ENCODE measurements at places on chromosomes 4 and X.
A peak's percentile ranks its signal among the peaks of the same experiment; 100 is the strongest.

- no peak for DNase-seq
Measured at GRCh38 chrX:122004127-122004526, 956.7 kb downstream of the GLUD2 start.

DNA sequence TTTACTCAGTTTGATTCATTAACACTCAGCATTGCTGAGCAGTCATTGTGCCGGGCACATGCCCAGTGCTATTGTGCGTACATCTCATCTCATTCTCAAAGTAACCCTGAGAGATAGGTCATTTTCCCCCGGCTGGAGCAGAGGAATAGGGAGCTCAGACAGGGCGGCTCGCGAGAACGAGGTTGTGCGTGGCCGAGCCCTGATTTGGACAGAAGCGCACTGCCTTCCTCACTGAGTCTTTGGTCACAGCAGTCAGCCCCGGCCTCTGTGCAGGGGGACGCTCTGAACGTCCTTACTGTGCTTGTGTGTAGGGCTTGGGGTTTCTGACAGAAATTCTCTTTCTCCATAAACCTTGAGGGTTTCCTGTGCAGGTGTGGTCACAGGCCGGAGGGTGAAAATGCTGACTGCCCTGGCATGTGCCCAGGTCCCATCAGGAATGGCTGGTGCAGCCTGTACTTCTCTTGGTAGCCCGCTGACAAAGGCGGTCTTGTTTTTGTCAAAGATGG is 39.5 kb downstream of the NOP14 start:
- DNase-seq = no peak

GRCh38 chr4:168847771-168848502 is 162.1 kb downstream of the CBR4 start:
- no peak for DNase-seq

DNA sequence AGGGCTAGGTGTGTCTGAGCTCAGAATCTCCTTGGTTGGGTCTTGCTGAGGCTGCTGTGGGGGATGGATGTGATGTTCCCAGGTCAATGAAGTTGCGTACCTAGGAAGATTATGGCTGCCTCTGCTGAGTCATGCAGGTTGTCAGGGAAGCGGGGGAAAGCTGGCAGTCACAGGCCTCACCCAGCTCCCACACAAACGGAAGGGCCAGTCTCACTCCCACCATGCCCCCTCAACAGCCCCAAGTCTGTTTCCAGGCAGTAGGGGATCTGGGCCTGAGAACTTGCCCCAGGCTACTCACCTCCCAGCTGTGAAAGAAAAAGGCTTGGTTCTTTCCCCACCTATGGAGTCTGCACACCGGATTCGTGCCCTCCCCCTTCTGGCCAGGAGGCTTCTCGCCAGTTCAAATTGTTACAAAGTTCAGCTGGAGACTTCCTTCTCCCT is 72.9 kb downstream of the WDR44 start:
- no peak for DNase-seq

- DNase-seq = no peak
Measured at GRCh38 chrX:70505451-70505841, 60.8 kb downstream of the DLG3 start.

DNA sequence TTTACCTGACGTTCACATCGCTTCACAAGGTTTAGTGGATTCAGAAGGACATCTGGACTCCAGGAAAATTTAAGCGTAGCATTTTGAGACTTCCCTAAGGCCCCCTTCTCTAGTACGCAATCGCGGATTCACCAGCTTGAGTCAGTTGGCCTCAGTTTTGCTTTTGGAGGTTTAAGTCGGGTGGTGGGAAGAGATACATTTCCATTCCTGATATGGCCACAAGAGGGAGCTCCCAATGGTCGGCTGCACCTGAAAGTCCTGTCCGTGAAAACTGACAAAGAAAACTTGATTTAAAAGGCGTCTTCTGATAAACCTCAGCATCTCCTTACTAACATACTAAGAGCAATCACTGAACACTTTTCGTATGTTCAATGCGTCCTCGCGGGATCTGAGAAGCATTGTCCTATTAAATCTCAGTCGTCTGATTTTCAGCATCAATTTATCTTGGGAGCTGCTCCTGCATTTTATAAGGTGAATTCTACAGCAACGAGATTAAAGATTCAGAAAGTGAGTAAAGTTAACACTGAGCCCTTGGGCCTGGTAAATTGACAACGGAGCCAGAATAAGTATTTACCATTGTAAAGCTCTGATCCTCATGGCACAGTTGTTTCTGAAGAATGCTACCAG is 50.6 kb downstream of the LGI2 start:
- DNase-seq = peak; percentile 17

- no peak for DNase-seq
Measured at GRCh38 chr4:27149541-27150212, 289.0 kb downstream of the STIM2 start.

GRCh38 chrX:28979877-28980276 is 392.6 kb downstream of the IL1RAPL1 start:
- DNase-seq = no peak

GRCh38 chr4:76990288-76991080 is 40.9 kb downstream of the SEPTIN11 start:
- DNase-seq = no peak

DNA sequence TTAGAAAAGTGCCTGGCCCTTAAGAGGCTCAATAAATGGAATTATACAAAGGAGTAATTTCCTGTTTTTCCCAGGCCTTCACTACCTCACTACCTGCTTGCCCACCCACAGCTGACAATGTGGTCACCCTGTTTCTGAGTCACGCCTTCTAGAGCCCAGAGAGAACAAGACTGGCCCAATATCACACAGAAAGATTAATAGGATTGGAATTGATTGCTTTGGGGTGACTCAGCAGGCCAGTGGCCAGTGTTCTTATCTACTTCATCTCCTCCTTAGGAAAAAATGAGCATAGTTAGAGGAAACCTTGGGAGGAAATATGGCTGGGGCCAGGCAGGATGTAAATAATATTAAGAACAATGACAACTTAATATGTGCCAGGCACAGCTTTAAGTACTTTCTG is 4.5 kb upstream of the FGF16 start:
- DNase-seq = no peak

GRCh38 chr4:147194114-147194513 is 248.4 kb upstream of the TTC29 start:
- no peak for DNase-seq

- DNase-seq = no peak
Measured at GRCh38 chr4:56513517-56513916, 7.9 kb downstream of the ARL9 start.

- DNase-seq = no peak
Measured at GRCh38 chrX:41796046-41796445, 72.1 kb downstream of the GPR82 start.

DNA sequence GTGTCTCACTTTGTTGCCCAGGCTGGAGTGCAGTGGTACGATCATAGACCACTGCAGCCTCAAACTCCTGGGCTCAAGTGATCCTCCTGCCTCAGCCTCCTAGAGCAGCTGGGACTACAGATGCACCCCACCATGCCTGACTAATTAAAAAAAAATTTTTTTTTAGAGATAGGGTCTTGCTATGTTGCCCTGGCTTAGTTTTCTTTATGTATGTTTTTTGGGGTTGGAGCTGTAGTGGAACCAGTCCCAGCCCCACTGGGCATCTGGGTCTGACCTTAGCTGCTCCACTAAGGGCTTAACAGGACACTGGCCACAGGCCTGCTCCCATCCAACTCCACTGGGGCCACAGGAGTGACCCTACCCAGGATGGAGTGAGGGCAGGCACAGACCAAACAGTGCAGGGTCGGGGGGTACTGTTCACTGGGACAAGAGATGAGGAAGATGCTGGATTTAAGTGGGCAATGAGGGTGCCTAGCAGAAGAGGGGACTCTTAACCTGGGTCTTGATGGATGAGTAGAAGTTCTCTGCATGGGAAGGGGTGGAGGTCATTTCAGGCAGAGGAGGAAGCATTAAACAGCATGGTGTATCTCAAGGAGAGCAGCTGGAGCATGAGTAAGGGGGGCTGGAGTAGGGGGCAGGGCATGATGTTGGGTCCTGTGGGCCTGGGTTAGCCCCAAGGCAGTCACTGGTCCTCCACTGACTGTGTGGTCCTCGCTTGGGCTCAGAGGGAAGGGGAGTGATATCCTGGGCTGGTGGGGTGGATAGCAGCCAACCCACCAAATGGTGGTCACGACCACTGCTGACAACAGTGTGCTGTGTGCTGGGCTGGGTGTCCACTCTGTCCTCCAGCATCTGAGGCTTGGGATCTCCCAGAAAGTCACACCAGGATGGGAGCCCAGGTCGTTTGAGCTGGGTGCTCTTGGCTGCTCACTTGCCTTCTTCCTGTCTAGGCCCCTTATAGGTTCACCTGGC is 24.1 kb upstream of the ADD1 start:
- no peak for DNase-seq

DNA sequence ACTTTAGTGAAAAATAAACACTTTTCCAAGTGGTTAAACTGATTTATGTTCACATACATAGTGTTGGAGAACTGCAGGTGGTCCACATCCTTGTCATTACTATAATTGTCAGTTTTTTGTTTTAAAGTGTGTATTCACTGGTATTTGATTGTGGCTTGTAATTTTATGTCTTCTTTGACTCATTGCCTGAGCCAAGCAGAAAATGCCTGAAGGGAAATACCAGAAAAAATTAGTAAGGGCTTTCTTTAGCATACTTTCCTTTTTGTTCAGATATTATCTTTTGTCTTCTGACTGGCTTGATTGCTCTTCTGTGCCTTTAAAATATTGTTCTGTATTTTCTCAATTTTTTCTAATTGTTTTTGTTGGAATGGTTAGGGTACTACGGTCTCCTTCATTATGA is 981.3 kb downstream of the C4orf33 start:
- no peak for DNase-seq

DNA sequence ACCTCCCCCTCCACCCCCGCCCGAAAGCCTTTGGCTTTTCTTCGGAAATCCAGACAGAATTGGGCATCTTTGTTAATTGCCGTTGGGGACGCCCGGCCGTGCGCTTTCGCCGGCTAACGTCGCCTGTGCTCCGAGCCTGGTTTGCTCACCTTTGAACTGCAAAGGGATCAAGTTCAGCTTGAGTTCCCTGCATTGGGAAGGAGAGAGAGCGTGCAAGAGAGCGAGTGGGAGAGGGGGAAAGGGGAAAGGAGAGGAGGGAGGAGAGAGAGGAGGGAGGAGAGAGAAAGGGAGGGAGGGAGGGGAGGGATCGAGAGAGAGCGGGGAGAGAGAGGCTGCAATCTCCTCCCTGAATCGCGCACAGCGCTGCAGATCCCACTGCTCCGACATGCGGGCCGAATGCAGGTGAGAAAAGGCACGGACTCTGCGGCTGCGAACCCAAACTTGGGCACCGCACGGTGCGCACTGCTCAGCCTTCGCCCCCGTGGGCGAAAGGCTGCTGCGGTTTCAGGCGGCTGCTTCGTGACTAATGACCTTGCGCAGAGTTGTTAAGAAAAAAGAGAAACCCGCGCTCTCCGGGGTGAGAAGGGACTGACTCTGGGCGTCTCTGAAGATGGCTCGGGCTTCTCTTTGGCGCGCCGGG is at the start of gene PCDH7:
TSS of gene PCDH7 (plus strand) at position 349 of the 640 bp plus-strand sequence. CDS start 1,054 bp downstream, outside the sequence.
- no peak for DNase-seq

DNA sequence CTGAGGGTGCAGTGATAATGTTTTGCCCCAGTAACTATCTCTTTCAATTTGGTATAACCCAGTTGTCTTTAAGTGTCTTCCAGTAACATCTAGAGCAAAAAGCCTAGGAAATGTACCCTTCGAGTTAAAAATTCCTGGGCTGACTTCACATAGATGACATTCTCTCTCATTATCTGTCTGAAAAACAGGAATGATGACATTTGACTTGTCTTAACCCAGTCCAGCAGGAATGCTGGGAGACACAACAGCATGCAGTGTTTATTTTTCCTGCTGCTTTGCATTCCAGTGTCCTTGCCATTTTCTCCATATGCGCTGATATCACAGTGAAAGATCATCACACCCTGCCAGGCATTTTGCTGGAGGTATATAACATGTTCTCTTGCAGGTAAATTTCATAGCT is 130.0 kb downstream of the SOWAHB start:
- DNase-seq = no peak

DNA sequence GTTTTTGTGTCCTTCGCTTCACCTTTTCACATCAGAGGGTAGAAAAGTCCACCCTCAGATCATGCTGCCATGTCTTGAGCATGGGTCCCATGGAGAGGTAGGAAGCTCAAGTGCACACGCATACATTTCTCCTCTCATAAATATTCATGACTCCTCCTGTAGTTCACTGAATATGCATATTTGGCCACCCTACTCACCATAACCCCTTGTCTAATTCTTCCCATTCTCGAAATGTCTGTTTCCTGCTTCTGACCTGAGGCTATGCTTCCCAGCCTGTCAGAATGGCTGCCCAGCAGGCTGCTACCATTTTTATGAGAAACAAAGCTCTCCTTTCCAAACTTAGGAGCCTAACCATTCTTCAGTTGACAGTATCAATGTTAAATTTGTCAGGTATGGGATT is 86.5 kb downstream of the ADRA2C start:
- no peak for DNase-seq

GRCh38 chr4:124178449-124179021 is 534.0 kb downstream of the ANKRD50 start:
- DNase-seq = no peak

- DNase-seq = no peak
Measured at GRCh38 chrX:22603060-22603459, 330.3 kb downstream of the CBLL2 start.

DNA sequence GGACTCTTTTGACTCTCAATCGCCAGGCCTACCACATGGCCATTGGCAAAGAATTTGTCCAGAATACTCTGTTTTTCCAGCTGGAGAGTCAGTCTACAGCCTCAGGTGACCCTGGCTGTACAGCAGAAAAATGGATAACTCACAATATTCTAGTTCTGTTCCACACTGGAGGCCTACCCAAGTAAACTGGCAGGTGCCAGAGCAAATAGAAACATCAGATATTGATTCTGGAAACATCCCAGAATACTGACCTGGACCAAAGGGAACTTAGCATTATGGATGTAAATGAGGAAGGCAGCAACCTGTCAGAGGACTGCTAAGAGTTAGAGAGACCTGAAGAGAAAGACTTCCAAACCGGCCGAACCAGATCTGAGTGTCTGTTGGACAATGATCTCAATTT is 147.9 kb upstream of the SMAD1 start:
- no peak for DNase-seq

DNA sequence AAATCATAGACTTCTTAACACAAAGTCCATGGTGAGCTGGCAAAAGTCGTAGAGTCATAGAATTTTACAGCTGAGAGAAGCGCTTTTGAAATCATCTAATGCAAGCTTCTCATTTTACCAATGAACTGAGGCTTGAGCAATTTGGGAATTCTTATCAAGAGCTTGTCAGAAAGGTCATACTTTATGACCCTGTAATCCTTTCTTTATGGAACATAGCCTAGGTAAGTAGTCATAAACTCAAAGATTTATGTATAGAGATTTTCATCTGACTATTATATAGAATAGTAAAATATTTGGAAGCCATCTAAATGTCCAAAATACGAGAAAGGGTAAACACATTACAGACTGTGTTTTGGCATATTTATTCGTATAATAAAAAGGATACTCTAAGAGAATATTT is 563.5 kb downstream of the PCDH7 start:
- no peak for DNase-seq

DNA sequence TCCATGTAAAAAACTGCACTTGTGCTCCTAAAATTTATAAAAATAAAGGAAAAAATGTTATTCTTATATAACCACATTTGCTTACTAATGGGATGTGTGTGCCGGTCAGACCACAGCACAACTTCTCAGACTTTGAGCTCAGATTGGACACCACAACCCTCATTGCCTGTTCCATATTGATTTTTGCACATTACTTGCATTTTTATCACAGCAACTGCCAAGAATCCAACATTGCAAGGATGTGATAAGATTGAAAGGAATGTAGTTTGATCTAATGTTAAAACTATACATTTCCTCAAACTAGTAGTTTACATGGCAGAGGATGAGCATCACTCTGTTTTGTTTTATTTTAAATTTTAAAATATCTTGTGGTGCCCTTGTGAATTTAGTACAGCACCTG is 227.8 kb downstream of the KDR start:
- no peak for DNase-seq

GRCh38 chr4:40812386-40812785 is 62.6 kb downstream of the NSUN7 start:
- no peak for DNase-seq
